MV-4-11 (cell line): ENCODE measurements at places on chromosomes 12 and 14.

DNA sequence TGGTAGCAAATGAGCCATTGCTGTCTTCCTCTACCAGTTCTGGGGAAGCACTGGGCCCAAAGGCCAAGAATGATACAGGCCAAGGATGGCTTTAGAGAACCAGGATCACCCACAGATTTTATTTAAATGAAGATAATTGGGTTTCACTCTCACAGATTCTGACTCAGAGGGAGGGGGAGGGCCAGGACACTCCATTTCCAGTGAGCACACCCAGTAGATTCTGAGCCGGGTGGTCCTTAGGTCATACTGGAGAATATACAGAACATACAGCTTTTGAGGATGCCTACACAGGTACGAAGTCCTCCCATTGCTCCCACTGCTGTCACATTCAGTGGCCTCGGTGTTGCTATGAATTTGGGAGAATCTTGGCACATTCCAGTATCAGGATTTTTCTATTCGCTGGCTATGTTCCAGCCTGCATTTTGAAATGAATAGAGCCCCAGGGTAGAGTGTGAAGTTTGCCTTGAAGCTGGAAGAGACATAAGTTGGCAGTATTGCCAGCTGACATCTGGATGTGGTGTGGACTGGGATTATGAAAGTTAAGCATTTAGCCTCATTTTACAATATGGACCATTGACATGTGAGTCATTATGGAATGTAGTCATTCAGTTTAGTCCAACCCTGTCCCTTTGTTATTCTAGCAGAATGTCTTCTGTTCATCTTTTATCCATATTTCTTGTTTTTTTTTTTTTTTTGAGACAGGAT is 45.8 kb upstream of the POC1B start:
- no peak for DNase-seq

DNA sequence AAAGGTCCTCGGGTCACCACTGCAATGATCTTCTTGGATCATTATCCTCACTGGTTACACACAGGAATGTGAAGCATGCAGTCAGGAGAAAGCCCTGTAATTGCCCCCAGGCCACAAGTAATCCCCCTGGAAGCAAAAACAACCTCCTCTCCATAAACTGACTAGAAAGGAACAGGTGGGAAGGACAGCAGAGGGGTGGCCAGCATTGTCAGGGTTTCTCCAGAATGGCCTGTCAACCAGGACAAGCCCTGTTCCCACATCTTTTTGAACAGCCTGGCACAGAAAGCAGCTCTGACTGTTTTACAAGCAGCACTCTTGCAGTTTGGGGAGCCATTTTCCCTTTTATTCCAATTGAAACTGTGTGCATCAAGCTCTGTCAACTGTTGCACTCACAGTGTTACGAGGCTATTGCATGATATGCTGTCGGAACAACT is 36.1 kb downstream of the TMCC3 start:
- no peak for DNase-seq

DNA sequence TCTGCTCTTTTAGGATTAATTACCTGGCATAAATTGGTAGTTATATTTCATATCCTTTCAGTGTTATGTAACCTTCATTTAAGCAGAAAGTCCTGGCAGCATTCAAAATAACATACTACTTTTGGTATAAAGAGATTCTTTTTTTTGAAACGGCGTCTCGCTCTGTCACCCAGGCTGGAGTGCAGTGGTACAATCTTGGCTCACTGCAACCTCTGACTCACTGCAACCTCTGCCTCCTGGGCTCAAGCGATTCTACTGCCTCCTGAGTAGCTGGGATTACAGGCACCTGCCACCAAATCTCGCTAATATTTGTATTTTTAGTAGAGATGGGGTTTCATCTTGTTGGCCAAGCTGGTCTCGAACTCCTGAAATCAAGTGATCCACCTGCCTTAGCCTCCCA is 9.2 kb downstream of the KTN1 start:
- no peak for DNase-seq

DNA sequence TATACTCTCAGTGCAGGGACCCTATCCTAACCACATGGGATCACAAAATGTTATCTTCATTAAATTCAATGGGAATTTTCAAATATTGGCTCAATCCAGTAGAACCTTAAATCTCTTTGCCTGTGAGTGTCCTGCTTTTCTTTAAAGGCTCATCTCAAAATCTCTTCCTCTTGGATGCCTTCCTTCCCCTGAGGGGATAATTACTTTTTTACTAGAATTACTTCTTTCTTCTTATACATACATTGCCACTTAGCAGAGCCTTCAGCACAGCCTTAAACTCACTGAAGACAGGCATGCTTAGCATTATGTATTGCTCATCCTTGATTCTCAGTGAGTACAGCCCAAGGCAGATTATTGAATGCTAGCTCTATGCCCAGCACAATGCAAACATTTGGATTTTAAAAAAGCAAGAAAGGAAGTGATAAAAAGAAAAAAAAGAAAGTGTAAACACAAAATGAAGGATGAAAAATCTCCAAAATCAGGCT is 1918.0 kb upstream of the FLRT2 start:
- no peak for DNase-seq

GRCh38 chr14:99860219-99860618 is 67.0 kb downstream of the EML1 start:
- no peak for DNase-seq

DNA sequence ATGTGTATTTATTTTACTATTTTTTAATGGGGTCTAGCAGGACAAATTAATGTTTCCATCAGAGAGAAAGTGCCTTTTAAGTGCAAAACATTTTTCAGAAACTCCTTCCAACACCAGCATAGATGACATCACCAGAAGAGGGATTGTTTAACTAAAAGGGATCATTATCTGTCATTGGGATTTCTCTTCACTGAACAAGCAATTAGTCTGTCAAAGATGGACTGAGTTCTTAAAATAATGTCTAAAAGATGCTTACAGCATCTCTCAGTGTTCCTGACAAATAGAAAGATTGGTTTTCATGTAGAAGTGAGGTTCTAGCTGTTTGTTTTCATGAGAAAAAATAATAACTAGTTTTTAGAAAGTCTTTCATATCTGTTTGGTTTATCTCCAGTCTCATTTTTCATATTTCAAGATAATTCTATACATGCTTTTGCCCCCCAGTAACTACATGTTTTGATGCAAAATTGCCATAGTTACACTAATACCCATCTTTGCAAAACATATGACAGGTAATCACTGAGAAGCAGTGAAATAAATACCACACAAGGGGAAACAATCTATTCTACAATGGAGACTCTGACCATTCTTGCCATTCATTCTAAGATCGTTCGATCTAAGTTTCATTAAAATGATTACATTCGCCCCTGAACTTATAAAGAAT is 850.3 kb downstream of the GALC start:
- no peak for DNase-seq

- DNase-seq: peak; percentile 100
These were observed 22.3 kb upstream of the HECTD1 start for GRCh38 chr14:31229638-31230572.

DNA sequence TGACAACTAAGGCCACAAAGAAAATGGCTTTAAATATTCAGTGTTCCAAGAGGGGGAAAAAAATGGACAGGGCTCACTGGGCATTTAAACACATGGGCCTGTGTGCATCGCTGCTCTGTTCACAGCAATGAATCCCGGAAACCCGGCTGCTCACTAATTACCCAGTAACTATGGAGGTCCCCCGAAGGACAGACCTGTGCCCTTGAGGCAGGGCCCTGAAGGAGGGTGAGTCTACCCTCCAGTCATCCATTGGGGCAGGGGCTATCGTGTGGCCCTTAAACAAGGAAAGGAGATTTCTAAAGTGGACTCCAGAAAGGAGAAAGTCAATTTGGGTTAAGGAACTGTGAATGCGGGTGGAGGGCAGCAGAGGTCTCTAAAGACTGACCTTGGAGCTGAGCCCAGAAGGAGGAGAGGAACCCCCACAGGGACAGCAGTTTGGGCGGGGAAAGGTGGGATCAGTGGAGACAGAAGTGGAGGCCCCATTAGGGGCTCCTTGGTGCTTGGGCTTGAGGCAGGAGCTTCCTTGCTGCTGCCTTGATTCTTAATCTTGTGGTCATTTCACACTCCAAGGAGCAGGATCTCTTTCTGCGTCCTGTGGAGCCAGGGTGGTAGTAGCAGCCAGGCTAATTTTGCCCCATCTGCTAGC is 1.4 kb upstream of the CLMN start:
- DNase-seq: no peak

GRCh38 chr14:72432748-72433147 is 461.2 kb downstream of the DPF3 start:
- DNase-seq: no peak

- DNase-seq: no peak
These were observed 9.6 kb downstream of the OR6S1 start for GRCh38 chr14:20631880-20632389.

GRCh38 chr12:71799106-71799505 is 40.5 kb upstream of the TBC1D15 start:
- peak; percentile 87 for DNase-seq
